ENCODE measurements at places on chromosomes 3 and 15.
A peak's percentile ranks its signal among the peaks of the same experiment; 100 is the strongest.

GRCh38 chr15:71088155-71088554 is 27.1 kb upstream of the THSD4 start:
- no peak for DNase-seq

DNA sequence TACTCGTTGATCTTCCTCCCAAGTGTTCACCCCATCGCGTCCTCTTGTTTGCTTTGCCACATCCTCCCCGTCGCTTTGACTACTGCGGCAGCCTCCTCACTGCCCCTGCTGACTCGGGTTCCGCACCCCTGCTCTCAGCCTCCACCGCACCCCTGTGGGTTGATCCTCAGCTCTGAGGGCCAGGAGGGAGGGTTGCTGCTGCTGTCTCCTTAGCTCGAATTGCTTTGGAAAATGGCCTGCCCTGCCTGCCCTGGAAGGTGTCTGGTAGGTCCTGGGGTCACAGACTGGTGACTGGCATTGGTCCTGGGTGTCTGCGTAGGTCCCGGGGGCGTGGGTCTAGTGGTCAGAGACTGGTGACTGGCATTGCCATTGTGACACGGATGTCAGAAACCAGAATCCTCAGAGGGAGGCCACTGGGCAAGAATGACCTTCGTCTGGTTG is 9.4 kb downstream of the MUC4 start:
- no peak for DNase-seq

DNA sequence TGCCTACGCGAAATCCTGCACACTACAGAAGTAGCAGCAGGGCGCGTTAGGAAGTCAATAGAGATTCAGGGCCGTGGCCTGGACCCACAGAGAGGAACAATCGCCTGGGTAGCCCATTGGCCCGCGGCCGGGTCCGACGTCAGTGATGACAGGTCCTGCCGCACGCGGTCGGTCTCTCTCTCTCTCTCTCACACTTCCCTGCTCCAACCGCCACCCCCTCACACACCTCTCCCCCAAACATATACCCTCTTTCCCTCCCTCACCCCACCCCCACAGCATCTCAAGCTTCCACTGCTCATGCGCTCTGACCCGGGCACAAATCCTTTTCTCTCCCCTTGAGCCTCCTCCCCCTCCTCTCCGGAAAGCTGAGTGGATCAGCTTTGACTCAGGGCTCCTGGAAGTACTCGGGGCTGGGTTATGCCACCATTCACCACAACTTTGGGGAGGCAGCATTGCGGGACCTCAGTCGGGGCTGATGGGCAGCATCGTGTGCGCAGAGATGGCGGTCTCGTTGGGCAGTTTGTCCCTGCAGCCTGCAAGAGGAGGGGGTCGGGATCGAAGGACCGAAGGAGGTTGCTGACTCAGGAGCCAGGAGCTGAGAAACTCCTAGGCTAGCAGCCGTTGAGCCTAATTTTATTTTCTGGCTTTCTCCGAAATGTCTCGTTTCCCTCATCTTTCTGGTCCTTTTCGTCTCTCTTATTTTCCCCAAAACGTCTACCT is 9.0 kb downstream of the ZIC4 start:
- no peak for DNase-seq

- DNase-seq, result peak; percentile 44
Measured at GRCh38 chr3:157573780-157574378, 70.7 kb upstream of the VEPH1 start.

GRCh38 chr15:50257924-50258323 is 7.6 kb downstream of the HDC start:
- DNase-seq, result no peak

- DNase-seq, result no peak
Measured at GRCh38 chr15:69087366-69087976, 73.0 kb upstream of the GLCE start.

- no peak for DNase-seq
Measured at GRCh38 chr15:86608461-86609205, 529.0 kb downstream of the AGBL1 start.

All from ACHN (cell line).